ENCODE measurements at places on chromosomes 1 and 21. TPM values are rescaled to one million over a fixed set of nuclear protein-coding genes. Genes with fewer than 3 reads are reported as not detected.

DNA sequence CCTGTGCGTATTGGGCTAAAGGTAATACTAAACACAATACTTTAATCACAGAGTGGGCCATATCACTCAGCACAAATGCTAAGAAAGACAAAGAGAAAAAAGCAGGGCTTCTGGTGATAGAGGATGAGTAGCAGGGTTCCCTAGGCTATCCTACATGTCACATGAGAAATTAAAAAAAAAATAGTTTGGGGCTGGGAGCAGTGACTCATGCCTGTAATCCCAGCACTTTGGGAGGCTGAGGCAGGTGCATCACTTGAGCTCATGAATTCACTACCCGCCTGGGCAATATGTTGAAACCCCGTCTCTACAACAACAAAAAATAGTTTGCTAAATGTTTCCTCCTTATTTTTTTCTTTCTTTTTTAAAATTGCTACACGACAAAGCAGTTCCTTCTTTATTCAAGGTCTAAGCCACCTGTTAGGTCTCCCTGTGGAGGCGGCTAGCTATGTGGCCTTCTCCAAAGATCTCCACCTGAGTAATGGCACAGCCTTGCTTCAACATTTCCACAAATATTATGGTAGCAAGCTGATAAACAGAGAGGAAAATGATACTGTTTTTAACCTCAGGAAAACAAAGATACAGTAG, 1.5 kb downstream of the ENSA start:
- no peaks in the 10 kb centered on the region for H3K4me1 ChIP-seq
- no peak overlapping the region for H3K27ac ChIP-seq
- no peaks in the 10 kb centered on the region for H3K27me3 ChIP-seq
- no peak overlapping the region for H3K4me3 ChIP-seq

SYDE2 gene
- 10.6 TPM for total RNA-seq

GRCh38 chr1:68028566-68028965, 21.9 kb downstream of the DIRAS3 start:
- no peaks in the 10 kb centered on the region for H3K36me3 ChIP-seq
- no peak overlapping the region for H3K27ac ChIP-seq
- no peaks in the 10 kb centered on the region for H3K4me1 ChIP-seq
- H3K27me3 ChIP-seq, result no peaks in the 10 kb centered on the region
- DNase-seq, result no peak

DNA sequence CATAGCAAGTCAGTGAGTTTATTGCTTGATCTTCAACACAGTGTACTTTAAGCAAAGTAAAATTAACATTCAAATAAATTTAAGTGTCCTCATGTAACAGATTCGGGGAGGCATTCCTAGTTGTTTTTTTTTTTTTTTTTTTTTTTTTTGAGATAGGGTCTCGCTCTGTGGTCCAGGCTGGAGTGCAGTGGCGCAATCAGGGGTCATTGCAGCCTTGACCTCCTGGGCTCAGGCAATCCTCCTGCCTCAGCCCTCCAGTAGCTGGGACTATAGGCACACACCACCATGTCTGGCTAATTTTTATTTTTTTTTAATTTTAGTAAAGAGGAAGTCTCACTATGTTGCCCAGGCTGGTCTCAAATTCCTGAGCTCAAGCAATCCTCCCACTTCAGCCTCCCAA, 22.8 kb downstream of the OSBPL9 start:
- peaks cover 12% of the 10 kb centered on the region for H3K4me1 ChIP-seq
- no peak overlapping the region for H3K27ac ChIP-seq
- H3K4me3 ChIP-seq, result no peak overlapping the region
- DNase-seq, result no peak

NBPF20 gene
- total RNA-seq, result 4.3 TPM
